ENCODE measurements at places on chromosomes 5 and 9.
A peak's percentile ranks its signal among the peaks of the same experiment; 100 is the strongest.

GRCh38 chr9:14159440-14160216 lies 154.3 kb downstream of the NFIB start:
- no peak for DNase-seq

DNA sequence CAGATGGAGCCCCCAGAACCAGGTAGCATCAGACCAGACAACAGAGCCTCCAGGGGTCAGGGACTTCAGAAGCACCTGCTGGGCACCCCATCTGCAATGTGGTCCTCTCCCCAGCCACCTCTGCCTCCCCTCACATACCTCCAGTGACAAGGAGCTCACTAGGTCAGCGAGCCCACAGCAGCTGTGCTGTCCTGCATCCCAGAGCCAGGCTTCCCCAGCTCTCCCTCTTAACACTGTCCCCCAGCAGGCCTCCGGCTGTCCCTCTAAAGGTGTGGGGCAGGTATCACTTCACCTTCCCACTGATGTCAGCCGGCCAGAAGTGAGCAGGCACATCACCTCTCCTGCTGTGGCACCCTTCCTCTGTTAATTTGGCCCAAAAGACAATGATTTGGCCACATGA lies 83.6 kb downstream of the LMX1B start:
- no peak for DNase-seq

GRCh38 chr9:91896513-91897121 lies 53.4 kb downstream of the ROR2 start:
- peak; percentile 78 for DNase-seq

DNA sequence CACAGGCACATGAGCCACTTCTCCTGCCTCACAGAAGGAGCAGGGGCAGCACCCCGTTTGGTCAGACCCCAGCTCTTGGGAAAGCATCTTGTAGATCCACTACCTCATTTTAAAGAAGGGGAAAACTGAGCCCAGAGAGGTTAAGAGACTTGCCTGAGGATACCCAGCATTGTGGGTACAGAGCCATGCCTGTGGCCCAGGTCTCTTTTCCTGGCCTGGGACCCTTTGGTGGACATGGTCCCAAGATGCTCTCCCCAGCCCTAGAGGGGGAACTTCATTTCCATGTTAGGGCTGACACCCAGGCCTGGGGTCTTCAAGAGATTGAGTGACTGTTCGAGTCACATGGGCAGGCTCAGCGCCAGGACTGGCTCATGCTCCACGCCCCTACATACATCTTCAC lies 64.2 kb downstream of the NEK6 start:
- no peak for DNase-seq

DNA sequence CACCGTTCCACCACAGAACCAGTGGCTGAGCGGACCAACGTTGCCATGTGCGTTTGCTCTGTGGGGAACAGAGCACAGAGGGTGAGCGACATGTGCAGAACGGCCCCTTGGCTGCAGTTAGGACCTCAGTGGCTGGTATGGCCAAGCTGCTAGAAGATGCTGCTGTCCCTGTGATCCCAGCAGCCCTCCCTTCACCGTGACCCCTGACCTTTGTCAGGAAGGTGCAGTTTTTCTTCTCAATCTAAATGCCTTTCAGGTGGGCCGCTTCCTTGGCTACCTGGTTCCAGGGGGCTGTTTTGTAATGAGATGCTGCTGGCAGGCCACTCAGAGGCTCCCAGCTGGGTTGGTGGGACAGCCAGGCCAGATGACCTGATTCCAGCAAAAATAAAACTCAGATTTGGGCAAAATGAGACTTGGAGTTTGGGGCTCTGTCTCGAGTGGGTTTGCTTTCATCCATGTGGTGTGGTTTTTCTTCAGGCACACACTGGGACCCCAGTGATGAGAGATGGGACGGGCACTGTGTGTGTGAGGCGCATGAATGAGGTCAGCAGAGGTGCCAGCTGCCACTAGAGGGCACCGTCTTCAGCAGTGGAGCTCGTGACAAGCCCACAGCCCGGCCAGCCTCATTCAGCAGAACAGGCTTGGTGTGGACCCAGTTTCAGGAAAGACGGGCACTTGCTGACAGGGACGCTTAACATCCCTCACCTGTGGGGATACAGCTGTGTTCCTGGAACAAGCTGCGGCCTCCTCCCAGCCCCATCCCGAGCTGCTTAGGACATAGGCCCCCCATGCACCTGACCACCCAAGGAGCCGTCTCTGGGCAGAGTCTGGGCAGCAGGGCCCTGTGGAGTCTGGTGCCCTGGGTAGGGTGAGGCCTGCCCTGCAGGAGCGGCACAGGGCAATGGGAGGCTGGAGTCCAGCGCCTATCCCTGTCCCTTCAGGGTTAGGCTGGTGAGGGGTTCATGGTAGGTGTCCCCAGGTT lies 4.1 kb downstream of the MRPS2 start:
- peak; percentile 60 for DNase-seq

DNA sequence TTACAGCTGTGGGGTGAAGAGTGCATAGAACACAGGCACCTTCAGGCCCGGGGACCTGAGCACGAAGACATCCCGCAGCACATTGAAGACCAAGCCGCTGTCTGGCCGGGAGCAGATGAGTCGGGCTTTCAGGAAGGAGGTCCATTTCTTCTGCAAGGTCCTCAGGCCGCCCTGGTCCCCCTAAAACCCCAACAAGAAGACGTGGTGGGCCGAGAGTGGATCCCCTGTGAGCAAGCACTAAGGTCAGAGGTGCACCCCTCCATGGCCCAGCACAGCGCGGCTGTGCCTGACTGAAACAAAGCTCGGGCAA lies 70.5 kb downstream of the SECISBP2 start:
- DNase-seq, result no peak

DNA sequence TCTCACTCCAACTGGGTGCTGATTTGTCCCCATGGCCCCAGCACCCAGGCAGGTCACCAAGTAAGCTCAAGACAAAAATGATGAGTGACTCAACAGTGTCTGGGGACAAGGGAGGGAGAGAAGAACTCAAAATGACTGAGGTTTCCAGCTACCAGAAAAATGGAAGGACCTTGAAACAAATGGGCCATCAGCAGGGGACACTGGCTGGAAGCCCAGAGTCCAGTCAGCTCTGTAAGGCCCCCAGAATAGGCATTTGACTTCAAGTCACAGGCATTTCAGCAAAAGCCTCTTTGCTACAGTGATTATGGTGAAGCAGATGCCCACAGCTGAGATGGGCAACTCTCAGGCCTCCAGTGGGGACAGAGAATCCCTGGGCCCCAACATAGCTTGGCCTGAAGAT lies 139.0 kb upstream of the GABRP start:
- no peak for DNase-seq

DNA sequence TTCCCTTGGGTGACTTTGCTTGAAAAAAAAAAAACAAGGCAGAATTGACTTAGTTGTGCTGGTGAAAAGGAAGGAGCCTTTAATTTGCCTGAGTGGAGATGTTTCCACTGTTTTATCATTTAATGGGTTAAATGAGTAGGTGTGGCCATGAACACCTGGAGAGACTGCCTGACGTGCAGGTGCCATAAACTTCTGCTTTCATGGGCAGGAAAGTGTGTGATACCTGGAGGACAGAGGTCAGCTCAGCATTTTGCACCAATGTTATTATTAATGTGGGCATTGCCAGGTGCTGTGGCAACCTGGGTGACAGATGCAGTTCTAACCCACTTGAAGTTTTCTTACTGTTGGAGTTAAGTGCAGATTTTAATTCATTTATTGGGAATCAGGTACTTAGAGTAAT lies 145.4 kb downstream of the CD180 start:
- no peak for DNase-seq

- no peak for DNase-seq
These were observed 74.4 kb downstream of the GLIS3 start for GRCh38 chr9:4225291-4226028.

- no peak for DNase-seq
These were observed 182.4 kb upstream of the OTULINL start for GRCh38 chr5:14399054-14399692.

GRCh38 chr5:178241231-178241663 lies 8.6 kb upstream of the PHYKPL start:
- DNase-seq, result no peak

- no peak for DNase-seq
These were observed 257.9 kb upstream of the NREP start for GRCh38 chr5:112014783-112015395.

- DNase-seq, result no peak
These were observed 114.3 kb downstream of the MVB12B start for GRCh38 chr9:126440940-126441339.

GRCh38 chr9:8429768-8430167 lies 630.2 kb upstream of the DMAC1 start:
- no peak for DNase-seq

DNA sequence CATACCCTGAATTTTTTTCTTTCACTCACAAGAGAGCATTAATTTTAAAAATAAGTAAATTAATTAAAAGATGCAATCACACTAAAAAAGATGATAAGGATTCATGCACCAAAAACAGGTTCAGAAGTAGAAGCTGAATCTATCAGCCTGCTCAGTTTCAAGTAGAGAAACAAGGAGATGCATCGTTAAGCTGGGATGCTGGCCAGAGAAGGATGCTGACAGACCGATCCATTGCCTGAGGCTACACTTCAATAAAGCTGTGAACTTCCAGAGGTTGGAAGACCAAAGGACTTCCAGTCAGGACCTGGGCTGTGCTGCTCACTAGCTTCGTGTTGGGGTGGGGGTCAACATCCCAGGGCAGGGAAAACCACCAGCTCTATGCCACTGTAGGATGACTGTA lies 457.7 kb downstream of the EFNA5 start:
- no peak for DNase-seq

DNA sequence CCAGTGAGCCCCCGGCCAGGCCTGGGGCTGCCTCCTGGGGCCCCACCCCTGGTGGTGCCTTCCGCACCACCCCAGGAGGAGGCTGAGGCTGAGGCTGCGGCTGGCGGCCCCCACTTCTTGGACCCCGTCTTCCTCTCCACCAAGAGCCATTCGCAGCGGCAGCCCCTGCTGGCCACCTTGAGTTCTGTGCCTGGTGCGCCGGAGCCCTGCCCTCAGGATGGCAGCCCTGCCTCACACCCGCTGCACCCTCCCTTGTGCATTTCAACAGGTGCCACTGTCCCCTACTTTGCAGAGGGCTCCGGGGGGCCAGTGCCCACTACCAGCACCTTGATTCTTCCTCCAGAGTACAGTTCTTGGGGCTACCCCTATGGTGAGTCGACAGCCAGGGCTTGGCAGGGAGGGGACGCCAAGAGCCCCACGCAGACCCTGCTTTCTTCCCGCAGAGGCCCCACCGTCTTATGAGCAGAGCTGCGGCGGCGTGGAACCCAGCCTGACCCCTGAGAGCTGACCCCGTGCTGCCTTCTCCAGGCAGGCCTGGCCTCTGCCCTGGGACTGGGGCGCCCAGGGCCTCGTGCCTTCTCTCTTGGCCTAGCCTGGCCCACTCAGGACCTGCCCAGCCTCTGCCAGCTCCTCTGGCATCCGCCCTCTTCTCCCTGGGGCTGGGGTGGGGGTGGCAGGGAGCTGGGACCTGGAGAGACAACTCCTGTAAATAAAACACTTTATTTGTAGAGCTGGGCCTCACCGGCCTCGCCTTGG lies 4.0 kb upstream of the EHMT1 start:
- no peak for DNase-seq

GRCh38 chr9:87245271-87245670 lies 252.4 kb upstream of the DAPK1 start:
- no peak for DNase-seq

DNA sequence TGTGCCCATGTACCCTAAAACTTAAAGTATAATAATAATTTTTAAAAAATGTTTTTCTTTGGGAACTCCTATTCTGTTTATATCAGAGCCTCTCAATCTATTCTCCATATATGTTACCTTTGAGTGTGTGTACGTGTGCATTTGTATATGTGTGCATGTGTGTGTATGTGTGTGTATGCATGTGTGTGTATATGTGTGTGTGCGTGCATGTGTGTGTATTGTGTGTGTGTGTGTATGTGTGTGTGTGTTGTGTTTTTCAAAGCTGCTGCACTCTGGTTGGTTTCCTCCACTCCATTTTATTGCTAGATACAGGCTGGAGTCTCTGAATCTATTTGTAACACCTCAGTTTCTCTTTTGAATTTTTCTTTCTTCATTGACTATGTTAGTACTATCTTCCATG lies 20.0 kb downstream of the SURF6 start:
- DNase-seq, result no peak

DNA sequence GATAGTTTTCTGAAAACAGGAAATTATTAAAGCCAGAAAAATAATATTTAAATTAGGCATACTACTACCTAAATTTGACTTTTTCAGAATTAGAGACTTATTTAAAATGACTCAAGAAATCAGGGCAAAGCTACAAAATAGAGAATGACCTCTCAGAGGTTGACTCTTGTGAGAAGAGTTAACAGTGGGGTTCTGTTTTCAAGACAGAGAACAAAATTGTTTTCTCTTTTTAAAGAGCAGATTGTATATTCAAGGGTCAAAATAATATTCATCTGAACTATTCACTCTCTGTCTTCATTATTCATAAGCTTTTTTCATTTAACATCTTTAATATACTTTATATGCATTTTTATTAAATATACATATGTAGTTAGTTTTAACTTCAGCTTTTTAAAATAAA lies 21.9 kb upstream of the AUH start:
- DNase-seq, result no peak

- DNase-seq, result no peak
These were observed 38.3 kb downstream of the MAP3K1 start for GRCh38 chr5:56853698-56854097.

- DNase-seq, result no peak
These were observed 170.6 kb downstream of the RAB3C start for GRCh38 chr5:58753446-58753845.

DNA sequence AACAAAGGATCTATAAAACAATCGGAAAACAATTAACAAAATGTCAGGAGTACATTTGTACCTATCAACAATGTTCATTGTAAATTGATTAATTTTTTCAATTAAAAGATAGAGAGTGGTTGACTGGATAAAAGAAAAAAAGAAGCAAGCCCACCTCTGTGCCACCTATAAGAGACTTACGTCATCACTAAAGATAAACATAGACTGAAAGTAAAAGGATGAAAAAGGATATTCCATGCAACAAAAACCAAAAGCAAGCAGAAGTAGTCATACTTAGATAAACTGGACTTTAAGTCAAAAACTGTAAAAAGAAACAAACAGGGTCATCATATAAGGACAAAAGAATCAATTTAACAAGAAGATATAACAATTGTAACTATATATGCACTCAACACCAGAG lies 197.4 kb downstream of the RASEF start:
- DNase-seq, result no peak

DNA sequence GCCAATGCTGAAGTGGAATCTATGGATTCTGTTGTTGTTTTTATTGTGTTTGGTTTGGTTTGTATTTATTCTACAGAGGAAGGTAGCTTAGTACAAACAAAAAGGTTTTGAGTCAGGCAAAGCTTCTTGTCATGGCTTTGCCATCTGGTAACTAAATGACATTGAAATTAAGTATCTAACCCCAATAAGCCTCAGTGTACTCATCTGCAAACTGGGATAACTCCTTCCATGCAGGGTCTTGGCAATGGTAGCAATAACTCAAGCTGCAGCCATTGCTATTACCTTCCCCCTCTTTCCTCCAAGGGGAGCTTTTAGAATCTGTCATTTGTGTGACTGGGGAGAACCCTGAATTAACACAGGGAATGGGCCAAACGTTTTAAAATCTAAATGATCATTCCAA lies 79.7 kb downstream of the PLAC8L1 start:
- no peak for DNase-seq

GRCh38 chr9:111572950-111573604 lies 26.4 kb downstream of the PTGR1 start:
- DNase-seq, result peak; percentile 36

GRCh38 chr5:93395971-93396379 lies 185.0 kb downstream of the NR2F1-AS1 start:
- DNase-seq, result no peak
